ENCODE measurements at places on chromosomes 5 and 9.

DNA sequence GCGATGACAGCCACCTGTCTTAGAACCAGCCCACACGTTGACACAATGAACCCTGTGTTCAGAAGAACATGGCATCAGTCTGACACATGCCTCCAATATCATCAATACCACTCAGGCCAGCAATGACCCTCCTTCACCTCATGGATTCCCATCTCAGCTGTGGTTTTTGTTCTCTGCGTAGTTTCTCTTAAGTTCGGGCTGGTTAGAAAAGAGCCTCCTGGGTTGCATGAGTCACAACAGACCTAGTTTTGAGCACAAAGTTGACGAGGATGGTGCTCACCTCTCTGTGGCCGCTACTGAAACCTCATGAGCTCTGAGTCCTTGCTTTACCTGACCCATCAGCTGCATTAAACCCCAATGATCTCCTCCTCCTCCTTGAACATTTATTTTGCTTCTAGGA, 299.9 kb downstream of the SPOCK1 start:
- DNase-seq: no peak

DNA sequence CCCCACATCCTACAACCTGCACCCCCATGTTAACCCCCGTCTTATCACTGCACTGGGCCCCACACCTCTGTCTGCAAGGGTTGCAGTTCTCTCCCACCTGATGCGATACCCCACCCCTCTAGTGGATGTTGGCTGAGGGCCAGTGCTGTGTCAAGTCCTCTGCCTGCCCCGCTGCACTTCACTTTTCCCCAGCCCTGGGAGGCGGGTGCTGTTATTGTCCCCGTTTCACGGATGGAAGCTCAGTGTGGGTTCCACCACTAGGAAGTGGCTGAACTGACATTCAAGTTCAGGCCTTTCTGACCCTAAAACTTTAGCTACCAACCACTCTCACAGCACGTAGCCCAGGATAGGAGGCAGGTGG, 3.5 kb downstream of the SNCB start:
- no peak for DNase-seq

DNA sequence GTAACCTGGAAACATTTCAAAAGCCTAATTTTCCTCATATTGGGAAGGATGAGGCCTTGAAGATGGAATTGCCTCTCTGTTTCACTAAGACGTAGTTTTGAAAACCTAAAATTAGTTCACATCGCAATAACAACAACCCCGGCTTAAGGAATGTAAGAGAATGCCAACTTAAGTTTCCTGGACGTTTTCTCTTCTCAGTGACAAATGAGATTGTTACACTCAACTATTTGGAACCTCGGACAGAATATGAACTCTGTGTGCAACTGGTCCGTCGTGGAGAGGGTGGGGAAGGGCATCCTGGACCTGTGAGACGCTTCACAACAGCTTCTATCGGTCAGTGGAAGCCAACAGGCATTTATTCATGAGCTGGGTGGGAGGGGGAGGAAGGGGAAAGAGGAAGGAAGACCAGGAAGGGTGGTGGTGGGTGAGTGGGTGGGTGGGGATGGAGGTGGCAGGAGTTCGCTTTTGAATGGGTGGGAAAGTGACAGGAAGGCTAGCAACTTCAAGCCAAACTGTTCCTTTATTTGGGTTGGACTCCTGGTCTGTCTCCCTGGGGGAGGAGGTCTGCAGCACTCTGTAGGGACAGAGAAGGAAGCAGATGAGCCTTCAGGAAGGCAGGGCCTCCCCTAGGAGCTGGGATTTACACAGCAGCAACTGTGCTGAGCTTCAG, 83.4 kb downstream of the TEK start:
- DNase-seq: no peak

DNA sequence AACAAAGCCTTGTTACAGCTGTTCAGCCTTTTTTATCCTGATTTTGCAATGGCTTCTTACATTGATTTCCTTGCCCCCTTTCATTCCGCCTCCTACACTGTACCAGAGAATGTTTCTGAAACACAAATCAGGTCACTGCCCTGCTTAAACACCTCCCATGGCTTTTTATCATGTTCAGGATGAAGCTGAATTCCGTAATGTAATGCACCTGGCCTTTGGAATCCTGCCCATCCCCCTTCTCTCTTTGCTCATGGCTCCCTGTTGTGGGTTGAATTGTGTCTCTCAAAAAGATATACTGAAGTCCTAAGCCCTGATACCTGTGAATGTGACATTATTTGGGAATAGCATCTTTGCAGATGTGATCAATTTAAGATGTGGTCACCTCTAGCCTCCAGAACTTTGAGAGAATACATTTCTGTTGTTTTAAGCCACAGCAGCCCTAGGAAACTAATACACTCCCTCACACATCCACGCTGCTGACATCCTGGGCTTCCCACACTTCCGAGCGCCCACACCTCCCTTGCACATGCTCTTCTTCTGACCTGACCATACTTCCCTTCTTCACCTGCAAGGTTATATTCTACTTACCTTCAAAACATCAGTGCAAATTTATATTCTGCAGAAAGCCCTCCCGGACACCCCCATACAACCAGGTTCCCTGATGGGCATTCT, 101.2 kb downstream of the DNAH5 start:
- no peak for DNase-seq

GRCh38 chr5:143431789-143432188, 28.3 kb upstream of the NR3C1 start:
- no peak for DNase-seq
